Activated naive CD4-positive, alpha-beta T cell treated with anti-CD3 and anti-CD28 coated beads, Interleukin-2, amount 10 ng/mL, durations not matched to agents 5 hours and 36 hours (primary cell): ENCODE measurements at places on chromosomes 16 and 17. TPM values are rescaled to one million over a fixed set of nuclear protein-coding genes. Genes with fewer than 3 reads are reported as not detected.

CDC6 gene
- 52.8 TPM for total RNA-seq

GP2 gene
- not detected for total RNA-seq

PYY gene
- not detected for total RNA-seq

PRSS53 gene
- total RNA-seq: 5.1 TPM

TMEM238L gene
- total RNA-seq: not detected

EVPL gene
- 0.18 TPM for total RNA-seq

MGAT5B gene
- 0.33 TPM for total RNA-seq

DGKE gene
- total RNA-seq: 31.8 TPM

PNMT gene
- not detected for total RNA-seq

PYDC1 gene
- not detected for total RNA-seq

CCDC144A gene
- total RNA-seq: 7.5 TPM

PRR35 gene
- total RNA-seq: not detected

CLDN6 gene
- total RNA-seq: not detected

CTRB1 gene
- not detected for total RNA-seq
